Stimulated activated CD4-positive, alpha-beta T cell treated with anti-CD3 and anti-CD28 coated beads, Interleukin-4, amount 100 ng/mL, for 24 hours (primary cell): ENCODE measurements at places on chromosomes 6 and 20.

DNA sequence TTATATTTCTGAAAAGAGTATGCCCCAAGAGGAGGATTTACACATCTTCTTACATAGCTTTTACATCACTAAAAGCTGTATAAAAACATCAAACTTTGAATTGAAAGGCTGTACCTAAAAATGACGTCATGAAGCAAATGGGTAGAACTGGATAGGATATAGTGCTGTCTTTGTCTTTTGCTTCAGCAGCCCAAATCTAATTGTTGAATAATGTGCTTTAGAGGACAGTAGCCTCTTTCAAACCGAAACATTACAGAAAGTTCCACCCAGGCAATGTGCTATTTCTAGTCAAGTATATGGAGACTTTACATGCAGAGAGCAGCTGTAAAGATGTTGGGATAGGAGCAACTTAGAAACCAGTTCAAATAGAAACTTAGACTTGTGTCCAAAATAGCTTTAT, 51.9 kb downstream of the ADGRG6 start:
- no peak for DNase-seq

- no peak for DNase-seq
Observed at GRCh38 chr6:53517021-53517420, 27.9 kb downstream of the GCLC start.

DNA sequence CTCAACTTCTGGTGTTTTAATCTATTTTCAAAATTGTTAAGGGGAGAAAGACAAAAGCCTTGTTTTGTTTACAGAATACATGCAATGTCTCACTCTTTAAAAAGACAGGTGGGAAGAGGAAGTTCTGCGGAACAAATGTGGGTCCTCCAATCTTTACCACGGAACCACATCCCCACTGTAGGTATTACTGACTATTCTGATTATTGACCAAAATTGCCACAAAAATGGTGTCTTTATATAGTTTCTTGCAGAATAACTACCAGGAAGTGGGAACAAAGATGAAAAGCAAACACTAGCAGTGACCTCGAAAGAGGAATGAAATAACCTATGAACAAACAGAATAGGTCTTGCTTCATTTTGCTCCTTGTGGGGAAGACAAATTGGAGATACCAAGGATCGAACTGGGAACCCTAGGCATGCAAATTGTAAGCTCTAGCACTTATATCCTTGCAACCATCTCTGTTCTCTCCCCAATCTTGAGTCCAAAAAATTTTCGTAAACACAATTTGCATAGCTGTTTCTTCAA, 106.7 kb downstream of the GPX5 start:
- no peak for DNase-seq

DNA sequence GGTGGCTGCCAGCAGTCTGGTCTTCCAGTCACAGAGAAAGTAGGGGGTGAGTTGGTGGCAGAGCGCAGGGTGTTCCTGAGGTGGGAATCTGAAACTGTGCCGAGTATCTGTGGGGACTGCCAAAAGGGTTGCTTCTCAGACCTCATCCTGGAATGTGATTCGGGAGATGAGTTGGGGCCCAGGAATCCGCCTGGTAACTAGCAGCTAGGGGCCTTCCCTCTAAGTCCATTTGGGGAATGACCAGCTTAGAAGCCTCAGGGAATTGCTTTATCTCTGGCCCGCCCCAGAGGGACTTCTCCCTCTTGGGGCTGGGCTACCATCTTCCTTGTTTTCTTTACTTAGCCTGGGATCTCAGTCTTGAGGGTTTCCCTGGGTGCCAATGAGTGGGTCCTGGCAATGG, 49.6 kb downstream of the MOCS1 start:
- no peak for DNase-seq

- no peak for DNase-seq
Observed at GRCh38 chr6:43096451-43097097, 20.5 kb downstream of the PTK7 start.

DNA sequence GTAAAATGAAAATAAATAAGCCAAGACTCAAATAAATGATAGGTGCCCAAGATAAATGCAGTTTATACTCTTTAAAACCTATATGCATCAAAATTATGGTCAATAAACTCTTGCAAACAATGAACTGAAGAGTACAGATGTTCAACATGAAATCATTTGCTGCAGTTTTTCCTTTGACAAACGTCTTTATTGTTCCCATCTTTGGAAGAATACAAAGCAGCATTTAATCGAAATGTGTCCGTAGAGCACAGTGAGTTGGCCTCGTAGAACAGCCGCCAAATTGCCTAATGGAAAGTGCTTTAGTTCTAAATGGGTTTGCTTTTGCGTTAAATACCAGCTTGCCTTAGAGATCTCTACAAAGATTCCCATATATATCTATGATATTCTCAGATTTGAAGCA, 447.4 kb downstream of the PKHD1 start:
- DNase-seq, result no peak

- no peak for DNase-seq
Observed at GRCh38 chr6:28280595-28281287, 631 bp upstream of the PGBD1 start.

DNA sequence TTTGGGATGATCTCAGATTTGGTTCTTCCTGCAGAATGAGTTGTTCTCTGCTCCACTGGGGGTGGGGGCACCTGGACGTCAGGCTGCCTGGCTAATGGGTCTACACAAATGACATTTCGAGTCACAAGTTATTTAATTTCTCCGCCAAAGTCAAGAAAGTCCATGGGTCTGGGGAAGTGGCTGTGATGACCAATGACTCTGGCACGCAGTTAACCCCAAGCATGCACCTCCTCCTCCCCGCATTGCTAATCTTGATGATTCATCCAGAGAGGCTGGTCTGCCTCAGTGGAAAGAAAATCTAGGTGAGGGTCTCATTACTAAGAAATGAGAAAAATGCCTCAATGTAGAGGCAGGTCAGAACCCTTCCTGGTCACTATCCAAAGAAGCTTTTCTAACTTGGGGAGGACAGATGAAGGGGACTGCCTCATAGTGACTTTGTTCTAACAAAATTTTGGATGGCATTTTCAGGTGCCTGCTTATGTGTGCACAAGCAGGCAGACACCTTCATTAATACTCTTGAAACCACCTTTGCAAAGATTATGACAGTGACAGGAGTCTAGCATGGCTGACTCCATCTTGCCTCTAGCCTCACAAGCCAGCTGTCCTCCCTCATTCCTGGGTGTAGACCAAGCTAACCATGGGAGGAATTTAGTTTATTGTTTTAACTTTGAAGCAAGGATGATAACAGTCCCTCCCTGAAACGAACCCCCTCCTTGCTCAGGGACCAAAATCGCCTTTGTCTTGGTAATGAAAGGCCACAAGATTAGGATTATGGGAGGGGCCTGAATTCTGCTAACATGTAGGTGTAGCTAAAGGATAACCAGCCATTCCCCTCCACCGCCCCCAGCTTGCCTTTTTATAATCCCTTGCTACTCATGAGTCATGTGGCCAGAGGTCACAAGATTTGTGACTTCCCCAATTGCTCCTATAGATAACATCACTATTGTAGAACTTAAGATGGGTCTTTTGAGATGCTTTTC, 98.6 kb upstream of the MRPS10 start:
- peak; percentile 27 for DNase-seq

- DNase-seq, result no peak
Observed at GRCh38 chr20:47782076-47782475, 3.2 kb downstream of the SULF2 start.

- DNase-seq, result peak; percentile 84
Observed at GRCh38 chr20:57398231-57398821, 7.1 kb downstream of the RBM38 start.

DNA sequence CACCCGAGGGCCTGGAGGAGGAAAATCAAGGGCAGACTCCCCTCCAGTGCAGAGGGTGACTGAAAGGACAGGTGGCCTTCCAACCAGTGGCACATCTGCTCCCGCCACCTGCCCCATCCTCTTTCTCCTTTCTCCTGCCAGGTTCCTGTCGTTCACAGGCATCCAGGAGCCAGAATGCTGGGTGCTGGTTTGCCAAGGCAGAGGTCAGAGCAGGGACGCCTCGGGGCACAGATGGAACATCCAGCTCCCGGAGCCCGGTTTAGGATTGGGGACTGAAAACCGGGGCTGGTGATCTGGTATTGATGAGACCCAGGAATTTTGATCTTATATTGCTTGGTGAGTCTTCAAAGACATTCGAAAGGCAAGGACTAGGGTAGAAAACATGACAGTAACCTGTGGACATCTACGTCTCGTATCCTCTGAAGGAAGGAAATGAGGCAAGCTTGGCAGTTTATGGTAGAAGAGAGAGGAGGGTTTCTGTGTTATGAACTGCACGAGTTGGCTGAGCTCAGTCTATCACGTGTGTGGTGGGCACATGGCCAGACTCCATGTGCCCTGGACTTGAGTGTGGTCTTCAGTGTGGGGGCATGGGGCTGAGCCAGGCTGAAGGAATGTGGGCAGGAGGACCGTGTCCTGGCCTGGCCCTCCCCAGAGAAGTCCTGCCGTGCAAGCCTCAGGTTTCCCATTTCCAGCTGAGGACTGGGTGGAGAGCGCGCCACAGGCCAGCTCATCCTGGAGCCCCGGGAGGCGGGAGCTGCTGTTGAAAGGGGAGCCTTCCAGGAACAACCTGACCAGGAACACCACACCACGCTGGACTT, 74.2 kb downstream of the IRF4 start:
- DNase-seq, result no peak

- DNase-seq, result no peak
Observed at GRCh38 chr6:137512757-137513605, 18.8 kb upstream of the OLIG3 start.

- no peak for DNase-seq
Observed at GRCh38 chr6:53133961-53134360, 14.7 kb downstream of the GCM1 start.

DNA sequence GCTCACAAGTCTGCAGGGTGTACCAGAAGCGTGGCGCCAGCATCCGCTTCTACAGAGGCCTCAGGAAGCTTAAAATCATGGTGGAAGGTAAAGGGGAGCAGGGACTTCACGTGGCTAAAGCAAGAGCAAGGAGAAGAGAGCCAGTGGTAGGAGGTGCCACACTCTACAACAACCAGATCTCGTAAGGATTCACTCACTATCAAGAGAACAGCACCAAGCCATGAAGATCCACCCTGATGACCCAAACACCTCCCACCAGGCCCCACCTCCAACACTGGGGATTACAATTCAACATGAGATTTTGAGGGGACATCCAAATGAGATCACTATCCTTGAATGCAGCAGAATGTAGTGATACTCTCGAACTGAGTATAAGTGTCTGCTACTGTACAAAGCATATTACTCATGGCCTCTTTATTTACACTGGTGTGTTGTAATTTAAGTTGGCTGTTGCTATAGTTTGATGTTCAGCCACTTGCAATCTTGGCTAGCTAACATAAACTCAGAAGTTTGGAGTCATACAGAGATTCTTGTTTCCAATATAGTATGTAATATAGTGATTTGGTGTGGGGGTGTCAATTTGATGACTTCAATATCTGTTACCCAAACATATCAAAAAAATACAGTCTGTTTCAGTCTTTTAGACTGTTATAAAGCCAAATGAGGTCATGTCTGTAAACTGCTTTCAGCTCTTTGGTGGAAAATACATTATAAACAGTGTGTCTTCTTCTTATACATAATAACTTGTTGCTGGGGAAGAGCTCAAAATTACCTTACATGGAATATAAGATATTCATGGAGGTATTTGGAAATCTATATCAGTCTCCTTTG, 39.4 kb upstream of the MYLIP start:
- DNase-seq, result no peak

- no peak for DNase-seq
Observed at GRCh38 chr20:52724541-52724940, 247.6 kb upstream of the TSHZ2 start.

DNA sequence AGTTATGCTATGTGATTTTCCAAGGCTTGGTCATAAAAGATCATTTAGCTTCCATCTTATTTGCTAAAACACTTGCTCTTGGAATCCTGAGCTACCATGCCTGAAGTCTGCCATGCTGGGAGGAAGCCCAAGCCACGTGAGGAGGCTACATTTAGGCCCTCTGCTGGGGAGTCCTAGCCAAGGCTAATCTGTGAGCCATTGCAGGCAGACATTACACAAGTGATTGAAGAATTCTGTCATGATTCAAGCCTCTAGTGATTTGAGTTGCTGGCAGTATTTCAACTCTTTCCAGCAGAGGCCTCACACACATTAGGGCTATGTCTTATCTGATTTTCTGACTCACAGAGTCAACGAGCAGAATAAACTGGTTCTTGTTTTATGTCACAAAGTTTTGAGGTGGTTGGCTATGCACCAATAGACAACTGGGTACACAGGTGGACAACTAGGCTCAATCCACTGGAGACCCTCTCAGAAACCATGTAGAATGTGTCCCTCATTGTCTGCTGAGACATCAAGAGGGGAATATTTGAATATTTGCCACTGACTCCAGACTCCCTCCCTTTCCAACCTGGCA, 227.2 kb upstream of the SULF2 start:
- no peak for DNase-seq

GRCh38 chr6:156779206-156780094, 2.3 kb downstream of the ARID1B start:
- peak; percentile 50 for DNase-seq

GRCh38 chr6:99119109-99120031, 171.6 kb upstream of the FBXL4 start:
- DNase-seq, result peak; percentile 22

DNA sequence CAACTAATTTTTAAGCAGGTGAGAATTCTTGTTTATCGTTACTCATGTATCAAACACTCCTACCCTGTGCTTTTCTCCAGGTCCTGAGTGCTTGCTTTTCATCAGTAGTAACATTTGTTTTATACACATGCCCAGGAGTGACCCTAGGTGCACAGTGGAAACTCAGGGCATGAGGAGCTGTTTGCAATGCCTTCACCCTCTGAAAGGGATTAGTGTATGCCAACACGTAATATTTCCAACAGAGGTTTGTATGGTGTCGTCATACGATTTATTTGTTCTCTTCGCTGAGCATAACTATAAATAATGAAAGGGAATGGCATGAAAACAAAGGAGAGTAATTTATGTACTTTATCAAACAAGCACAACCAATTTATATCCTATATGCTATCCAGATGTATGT, 537.4 kb upstream of the MMS22L start:
- DNase-seq, result no peak

GRCh38 chr6:53347250-53347920, 1.4 kb downstream of the ELOVL5 start:
- peak; percentile 21 for DNase-seq

- DNase-seq, result peak; percentile 8
Observed at GRCh38 chr6:117483004-117483644, 650 bp downstream of the DCBLD1 start.

- DNase-seq, result no peak
Observed at GRCh38 chr20:57476084-57476526, 48.8 kb downstream of the CTCFL start.

DNA sequence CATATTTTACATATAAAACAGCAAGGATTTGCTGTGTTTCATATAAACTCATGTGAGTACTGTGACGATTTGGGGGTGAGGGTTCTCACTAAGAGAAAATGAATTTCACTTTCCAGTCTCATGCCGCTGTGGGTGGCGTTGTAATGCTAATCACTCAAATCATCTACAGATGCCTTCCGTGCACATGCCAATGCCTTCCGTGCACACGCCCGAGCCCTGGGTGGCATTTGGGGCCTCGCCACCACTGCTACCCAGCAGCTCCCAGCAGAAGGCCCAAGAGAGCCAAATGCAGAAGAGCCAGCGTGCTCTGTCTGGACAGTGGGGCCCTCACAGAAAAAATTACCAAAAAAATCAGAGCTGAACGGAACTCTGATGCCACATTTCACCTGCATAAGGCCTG, 53.7 kb downstream of the WDR27 start:
- no peak for DNase-seq

GRCh38 chr6:15862810-15863209, 200.0 kb upstream of the DTNBP1 start:
- DNase-seq, result no peak
